CD4-positive, alpha-beta T cell treated with Interleukin-10 for 1 hour (primary cell): ENCODE measurements at places on chromosomes 4 and X.
A peak's percentile ranks its signal among the peaks of the same experiment; 100 is the strongest.

DNA sequence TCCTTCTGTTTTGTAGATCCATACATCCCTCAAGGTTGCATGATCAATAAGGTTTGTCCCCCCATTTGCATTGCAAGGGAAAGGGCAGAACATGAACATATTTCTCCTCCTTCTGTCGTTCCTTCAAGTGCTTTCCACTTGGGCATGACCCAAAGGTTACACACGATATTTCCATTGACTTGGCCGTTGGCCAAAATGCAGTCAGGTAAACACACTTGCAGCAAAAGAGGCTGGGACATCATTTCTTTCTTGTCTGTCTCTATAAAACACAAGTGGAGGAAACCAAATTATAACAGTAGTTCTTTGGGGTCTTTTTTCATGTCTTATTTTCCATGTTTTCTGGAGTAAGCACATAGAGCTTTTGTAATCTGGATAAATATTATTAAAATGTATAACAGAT lies 156.1 kb downstream of the FRAS1 start:
- DNase-seq = no peak

- no peak for DNase-seq
Measured at GRCh38 chr4:19693936-19694570, 557.7 kb upstream of the SLIT2 start.

DNA sequence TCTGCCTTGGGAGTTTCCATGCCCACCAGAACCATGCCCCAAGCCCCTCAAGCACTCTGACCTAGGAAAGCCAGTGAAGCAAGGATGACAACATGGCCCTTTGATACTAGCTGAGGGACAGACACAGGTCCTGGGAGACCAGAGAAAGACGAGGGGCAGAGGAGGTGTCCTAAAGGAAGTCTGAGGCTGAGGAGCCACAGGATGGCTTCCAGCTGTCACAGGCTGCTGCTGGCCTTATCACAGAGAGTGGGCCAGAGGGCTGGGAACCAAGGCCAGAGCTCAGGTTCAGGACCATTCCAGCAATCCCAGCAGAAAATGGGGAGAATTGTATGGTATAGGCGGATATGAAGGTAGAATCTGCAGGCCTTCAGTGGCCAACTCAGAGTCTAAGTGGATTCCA lies 31.7 kb upstream of the MSANTD1 start:
- no peak for DNase-seq

- no peak for DNase-seq
Measured at GRCh38 chr4:15327311-15328298, 100.2 kb upstream of the C1QTNF7 start.

- DNase-seq = no peak
Measured at GRCh38 chr4:75035321-75035720, 102.4 kb downstream of the PARM1 start.

- no peak for DNase-seq
Measured at GRCh38 chr4:24743927-24744326, 51.4 kb upstream of the SOD3 start.

- peak; percentile 76 for DNase-seq
Measured at GRCh38 chr4:122577808-122578781, 42.8 kb downstream of the IL21 start.

- no peak for DNase-seq
Measured at GRCh38 chr4:34922325-34922724, 1322.0 kb downstream of the ARAP2 start.

DNA sequence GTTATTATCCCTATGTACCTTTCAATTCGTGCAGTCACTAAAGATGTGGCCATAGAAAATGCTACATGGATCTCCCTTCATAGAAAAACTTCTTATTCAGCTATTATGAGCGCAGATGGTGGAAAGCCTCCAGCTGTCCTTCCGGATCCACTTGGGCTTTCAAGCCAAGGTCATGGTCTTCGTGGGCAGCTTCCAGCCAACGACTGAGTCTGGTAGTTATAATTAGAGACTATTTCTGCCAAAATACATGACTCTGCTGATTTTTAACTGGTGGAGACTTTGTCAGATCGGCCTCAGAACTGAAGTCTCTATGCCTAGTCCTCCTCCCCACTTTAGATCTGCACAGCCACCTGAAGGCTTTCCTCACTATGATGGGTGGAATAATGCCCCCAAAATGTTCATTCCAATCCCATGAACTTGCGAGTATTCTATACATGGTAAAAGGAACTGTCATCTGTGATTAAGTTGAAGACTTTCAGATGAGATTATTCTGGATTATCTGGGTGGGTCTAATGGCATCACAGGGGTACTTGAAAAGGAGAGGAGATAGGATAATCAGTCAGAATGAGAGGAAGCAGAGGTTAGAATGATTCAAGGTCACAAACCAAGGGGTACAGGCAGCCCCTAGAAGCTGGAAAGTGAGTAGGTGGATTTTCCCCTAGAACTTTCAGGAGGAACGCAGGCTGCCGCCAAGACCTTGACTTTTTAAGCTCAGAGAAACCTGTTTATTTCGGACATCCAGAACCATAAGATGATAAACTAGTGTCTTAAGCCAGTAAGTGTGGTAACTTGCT lies 171.1 kb upstream of the CXCL13 start:
- DNase-seq = no peak

DNA sequence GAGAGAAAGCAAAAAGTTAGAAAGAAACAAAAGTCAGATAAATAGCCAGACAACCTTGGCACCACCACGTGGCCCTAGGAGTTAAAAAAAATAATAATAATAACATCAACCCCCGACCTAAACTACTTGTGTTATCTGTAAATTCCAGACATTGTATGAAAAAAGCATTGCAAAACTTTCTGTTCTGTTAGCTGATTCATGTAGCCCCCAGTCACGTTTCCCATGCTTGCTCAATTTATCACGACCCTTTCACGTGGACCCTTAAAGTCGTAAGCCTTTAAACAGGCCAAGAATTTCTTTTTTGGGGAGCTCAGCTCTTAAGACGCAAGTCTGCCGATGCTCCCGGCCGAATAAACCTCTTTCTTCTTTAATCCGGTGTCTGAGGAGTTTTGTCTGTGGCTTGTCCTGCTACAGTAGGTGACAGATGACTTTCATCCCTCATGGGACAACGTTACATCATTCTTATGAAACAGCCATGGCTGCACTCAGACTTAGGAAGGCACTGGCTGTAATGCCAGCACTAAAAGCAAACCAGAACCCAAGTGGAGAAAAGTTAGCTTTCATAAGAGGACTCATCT lies 520 bp downstream of the ACOX3 start:
- no peak for DNase-seq

DNA sequence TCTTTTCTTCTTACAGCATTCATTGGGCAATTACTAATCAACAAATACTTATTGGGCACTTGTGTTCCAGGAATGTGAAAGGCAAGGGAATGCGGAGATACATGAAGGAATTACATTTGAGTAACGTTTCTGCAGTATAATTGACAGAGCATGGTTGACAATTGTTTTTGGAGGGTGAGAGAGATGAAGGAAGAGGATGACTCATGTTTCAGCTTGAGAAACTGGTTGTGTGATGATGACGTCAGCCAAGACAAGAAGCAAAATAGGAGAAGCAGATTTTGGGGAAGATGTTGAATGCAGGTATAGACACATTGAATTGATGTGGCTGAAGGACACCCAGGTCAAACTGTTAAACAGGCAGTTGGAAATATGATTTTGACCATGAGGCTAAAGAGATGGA lies 8.0 kb upstream of the CPEB2 start:
- DNase-seq = no peak

GRCh38 chrX:31036895-31037294 lies 34.9 kb downstream of the FTHL17 start:
- DNase-seq = peak; percentile 3

DNA sequence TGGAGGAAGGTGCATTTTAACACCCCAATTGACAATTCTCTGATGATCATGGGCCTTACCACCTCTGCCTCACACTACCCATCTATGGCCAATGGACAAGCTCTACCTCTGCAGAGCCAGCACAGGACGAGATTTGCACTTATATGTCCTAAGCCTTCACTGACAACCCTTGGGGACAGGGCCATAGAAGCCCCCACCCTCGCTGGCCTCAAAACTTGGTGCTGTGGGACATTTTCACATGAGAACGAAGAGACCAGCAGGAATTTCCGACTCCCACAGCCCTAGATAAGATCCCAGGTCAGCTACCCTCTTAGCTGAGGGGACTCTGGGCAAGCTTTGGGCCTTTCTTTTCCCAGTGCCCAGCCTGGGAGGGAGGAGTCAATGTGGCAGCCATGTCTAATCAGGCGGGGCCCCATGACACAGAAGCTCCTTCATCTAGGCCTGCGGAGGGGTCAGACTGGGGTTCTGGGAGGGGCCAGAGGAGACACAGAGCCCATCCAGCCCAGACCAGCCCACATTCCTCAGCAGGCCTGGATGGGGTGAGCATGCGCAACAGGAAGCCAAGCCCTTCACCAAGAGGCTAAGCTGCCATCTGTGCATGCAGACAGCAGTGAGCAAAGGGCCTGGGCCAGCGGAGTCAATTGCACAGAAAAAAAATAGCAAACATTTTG lies 12.1 kb downstream of the PJA1 start:
- no peak for DNase-seq

DNA sequence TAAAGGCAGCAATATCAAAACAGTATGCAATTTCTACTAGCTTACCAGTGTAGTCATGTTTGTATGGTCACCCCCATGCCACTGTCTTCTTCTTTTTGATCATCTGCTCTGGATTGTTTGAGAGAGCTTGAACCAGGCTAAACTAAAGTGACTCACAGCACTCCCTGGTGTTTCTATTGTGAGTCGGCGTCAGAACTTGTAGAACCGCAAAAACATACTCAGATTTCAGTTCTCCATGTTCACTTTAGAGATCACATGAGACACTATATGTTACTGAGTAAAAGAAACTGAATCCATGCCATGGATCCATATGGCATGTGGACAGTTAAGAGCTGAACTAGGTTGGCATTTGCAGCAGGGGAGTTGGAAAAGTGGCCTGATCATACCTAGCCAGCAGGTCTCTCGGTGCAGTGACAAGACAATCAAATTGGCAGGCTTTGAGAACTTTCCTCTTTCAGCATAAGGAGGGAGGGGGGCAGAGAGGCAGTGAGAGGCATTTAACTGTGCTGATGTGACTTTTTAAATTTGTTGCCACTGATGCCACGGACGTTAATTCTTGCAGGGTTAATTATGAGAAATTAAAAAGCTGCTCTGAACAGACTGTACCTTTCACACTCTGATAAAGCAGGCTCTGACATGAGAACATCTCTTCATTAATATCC lies 88.4 kb downstream of the AFF2 start:
- no peak for DNase-seq

DNA sequence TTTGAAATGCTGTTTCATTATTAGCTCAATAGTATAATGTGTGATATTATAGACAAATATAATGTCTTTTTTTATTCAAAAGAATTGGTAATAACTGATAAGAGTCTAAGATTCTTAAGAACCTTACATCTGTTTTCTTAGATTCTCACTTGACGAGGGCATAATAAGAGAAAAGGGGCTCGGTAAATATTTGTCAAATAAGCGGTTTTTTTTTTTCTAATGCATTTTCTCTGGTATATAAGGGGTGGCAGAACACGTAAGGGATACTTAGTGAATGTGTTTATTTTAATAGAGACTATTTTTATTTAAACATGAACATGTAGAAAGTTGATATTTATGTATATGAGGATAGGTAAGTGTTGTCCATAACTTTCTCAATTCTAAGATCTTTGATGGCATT lies 200.6 kb downstream of the RAPGEF2 start:
- DNase-seq = no peak

DNA sequence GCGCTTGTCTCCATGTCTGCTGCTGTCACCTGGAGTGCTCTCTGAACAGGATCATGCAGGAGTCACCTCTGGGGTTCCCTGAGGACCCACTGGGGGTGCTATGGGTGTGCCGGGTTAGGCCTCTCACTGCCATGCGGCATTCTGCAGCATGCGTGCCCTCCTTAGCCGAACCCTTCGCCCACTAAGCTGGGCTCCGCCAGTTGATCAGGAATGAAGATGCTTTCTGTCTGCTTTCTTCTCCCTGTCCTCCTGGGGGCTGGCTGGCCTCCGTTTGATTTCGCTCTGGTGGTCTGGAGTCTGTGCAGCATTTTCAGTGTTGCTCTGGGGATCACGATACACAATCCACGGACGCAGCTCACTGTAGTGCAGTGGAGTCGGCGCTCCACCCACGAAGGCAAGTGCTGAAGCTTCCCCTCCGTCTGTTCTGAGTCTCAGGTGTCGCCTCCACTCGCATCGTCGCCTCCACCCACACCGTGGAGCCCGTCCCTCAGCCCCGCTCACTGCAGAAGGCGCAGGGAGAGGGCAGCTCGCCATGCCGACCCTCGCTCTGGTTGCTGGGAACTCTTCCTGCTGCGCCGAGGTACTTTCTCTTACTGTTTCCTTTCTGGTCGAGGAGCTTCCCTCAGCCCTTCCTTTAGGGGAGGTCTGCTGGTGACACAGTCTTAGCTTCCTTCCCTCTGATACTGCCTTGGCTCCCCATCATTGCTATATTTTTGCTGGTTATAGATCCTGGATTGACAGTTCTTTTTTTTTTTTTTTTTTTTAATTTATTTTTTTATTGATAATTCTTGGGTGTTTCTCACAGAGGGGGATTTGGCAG lies 29.2 kb downstream of the LETM1 start:
- DNase-seq = no peak

DNA sequence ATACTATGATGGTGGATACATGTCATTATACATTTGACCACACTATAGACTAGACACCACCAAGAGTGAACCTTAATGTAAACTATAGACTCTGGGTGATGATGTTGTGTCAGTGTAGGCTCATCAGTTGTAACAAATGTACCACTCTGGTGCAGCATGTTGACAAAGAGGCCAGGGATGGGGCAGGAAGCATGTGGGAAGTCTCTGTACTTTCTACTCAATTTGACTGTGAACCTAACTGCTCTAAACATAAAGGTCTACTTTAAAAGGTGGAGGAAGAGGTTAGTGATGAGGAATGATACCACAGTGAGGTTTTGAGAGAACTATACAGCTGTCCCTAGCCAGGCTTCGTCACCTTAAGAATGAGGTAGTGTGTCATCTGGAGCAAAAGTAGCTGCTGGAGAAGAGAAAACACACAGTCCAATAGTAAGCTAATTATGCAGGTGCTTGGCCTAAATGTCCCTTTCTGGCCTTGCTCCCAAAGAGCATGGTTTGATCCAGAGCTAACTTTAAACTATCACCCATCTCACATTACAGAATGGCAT lies 38.4 kb downstream of the GRSF1 start:
- DNase-seq = no peak

DNA sequence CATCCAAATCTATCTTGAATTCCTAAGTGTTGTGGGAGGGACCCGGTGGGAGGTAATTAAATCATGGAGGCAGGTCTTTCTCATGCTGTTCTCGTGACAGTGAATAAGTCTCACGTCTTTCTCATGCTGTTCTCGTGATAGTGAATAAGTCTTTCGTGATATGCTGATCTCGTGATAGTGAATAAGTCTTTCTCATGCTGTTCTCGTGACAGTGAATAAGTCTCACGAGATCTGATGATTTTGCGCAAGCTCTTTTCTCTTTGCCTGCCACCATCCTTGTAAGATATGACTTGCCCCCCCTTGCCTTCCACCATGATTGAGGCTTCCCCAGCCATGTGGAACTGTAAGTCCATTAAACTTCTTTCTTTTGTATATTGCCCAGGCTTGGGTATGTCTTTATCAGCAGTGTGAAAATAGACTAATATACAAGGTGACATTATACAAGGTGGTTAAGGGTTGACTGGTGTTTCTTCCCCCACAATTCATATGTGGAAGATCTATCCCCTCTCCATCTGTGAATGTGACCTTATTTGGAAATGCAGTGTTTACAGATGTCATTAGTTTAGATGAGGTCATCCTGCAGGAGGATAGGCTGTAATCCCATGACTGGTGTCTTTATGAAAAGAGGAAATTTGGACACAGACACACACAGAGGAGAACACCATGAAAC lies 27.6 kb downstream of the ARSD start:
- no peak for DNase-seq

GRCh38 chr4:141246683-141247429 lies 26.2 kb downstream of the ZNF330 start:
- DNase-seq = no peak

GRCh38 chrX:103781706-103782105 lies 5.1 kb downstream of the PLP1 start:
- DNase-seq = no peak
